Fibroblast of skin of right quadriceps (primary cell): ENCODE measurements at places on chromosomes 4 and X.

DNA sequence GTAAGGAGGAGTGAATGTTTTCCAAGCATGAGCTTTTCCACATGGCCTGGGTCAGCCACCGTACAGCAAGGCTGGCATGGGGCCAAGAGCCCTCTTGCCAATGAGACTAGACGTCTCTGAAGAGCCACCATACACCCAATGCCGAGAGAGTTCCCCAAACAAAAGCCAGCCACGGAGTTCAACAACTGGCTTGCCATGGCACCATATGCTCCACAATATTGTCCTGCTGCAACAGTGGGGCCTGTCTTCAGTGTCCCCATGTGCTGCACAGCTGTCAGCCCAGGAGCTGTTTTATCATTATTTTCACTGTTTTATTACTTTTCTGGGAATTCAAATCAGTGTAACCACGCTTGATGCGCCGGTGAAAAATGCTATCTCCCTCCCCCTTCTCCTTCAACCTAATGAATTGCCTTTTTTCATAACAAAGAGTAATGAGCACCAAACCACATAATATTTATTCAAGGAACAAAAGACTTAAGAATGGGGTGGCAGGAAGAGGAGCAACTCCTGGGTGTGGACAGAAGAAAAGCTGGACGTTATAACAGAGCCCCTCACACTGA is 18.4 kb downstream of the MAML3 start:
- DNase-seq, result peak; percentile 74

DNA sequence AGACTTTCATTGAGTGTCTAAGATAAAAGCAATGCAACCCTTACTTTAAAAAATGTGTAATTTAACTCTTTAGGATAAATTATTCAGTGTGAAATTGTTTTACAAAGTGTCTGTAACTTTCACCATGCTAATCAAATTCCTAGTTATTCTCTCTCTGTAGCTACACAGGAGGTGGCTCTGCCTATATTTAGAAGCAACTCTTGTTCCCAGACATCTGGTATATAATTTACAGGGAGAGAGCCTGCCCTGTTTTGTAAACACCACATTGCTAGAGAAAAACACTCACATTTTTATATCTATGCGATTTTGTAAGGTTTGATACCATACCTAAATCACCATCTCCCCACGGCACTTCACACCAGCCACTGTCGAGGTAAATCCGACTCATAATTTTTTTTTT is 35.5 kb upstream of the SPATA4 start:
- no peak for DNase-seq

DNA sequence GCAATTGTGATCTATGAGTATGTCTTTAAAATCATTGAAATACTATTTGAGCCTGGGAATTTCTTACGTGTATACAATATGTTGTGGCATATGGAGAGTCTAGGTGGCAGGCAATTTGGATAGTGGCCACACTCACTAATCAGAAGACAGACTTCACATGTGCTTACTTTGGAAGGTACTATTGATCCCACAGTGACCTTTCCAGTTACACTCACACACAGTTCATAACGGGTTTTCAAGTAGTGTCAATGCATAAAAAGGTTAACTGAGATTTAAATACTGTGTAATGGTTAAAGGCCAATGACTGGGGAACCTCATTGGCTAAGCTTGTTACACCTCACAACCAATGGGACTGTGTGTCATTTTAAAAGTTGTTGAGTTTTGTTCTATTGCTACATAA is 783.2 kb downstream of the RPA4 start:
- no peak for DNase-seq

GRCh38 chr4:47836641-47837093 is 1.2 kb downstream of the CORIN start:
- peak; percentile 83 for DNase-seq

DNA sequence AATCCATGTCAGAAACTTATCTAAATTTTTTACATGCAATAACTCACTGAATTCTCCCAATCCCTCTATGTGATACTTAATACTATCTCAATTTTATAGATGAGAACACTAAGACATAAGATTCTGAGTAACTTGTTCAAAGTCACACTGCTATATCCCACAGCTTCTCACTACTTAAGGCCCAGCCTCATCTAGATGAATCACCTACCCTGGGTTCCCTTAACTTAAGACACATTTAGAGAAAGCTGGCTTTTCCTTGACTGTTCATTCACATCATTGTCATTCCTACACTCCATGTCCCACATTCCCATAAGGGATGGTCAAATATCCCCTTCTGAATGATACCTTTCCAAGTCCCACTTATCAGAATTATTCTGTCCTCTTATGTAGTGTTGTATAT is 21.0 kb downstream of the TNIP3 start:
- DNase-seq, result no peak

DNA sequence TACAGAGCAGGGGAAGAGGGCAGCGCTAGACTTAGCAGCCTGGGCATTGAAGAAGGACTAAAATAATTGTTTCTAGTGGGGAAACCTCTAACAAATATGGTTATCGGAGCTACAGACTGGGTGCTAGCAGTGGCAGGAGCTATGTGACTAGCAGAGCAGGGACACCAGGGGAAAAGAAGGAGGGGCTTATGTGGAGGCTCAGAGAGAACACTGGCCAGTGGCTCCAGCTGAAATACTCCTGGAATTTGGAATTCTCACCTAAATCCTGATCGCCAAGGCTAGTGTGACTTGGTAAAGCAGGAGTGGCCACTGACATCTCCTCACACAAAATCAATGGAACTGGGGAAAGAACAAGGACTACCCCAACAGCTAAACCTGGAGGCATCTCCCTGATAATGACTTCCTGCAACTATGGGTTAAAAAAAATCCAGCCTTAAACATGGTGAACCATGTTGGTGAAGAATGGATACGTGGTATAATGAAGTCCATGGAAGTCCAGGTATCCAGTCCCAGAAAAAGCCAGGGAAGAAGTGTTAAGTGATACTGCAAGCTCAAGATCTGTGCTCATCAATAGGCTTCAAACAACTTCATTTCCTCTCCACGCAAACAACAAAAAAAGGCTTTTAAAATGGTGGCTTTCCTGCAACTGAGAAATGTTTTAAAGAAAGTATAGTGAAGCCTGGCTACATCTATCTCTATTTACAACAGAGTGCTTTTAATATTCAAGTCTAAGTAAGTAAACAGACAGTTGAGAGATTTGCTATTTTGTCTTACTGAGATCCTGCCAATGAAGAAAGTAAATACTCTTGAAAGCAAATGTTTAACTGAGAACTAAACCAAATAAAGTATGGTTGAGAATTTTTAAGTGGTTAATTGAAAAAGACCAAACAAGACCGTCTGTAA is 1.8 kb downstream of the TAPT1 start:
- no peak for DNase-seq
